ENCODE measurements at places on chromosomes 4 and X.

DNA sequence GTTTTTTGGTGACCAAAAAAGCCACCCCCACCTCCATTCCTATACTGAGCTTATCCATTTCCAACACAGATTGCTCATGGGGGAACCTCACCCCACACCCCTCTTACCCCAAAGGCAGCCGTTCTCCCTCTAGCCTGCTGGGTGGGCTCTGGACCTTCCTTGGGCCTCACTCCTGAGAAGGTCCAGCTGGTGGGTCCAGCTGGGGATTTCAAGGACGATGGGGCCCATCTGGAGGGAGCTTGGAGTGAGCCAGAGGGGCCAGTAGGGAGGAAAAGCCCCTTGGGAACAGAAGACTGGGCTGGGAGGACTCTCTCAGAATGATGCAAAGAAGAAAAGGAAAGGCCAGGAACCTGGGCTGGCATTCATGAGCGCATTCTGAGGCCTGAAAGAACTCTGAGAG lies 42.0 kb upstream of the PJA1 start:
- no peak for DNase-seq

GRCh38 chrX:40644176-40644575 lies 3.2 kb downstream of the CXorf38 start:
- no peak for DNase-seq

DNA sequence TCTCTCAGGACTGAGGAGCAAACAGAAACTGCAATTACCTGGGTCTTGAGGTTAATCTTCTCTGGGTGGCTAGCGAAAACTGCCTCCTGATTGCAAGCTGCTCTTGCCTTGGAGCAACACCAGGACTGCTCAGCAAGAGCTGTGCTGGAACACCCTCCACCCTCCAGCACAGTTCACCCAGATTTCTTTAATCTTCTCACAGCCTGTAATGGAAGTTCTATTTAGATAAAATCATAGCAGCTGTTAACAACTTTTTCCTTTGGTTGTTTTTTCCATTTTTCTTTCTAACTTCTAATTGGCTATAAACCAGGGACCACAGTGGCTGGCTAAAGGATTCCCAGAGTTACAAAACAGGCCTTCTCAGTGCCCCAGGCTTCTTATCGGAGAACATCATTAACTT lies 36.3 kb downstream of the OPHN1 start:
- no peak for DNase-seq

DNA sequence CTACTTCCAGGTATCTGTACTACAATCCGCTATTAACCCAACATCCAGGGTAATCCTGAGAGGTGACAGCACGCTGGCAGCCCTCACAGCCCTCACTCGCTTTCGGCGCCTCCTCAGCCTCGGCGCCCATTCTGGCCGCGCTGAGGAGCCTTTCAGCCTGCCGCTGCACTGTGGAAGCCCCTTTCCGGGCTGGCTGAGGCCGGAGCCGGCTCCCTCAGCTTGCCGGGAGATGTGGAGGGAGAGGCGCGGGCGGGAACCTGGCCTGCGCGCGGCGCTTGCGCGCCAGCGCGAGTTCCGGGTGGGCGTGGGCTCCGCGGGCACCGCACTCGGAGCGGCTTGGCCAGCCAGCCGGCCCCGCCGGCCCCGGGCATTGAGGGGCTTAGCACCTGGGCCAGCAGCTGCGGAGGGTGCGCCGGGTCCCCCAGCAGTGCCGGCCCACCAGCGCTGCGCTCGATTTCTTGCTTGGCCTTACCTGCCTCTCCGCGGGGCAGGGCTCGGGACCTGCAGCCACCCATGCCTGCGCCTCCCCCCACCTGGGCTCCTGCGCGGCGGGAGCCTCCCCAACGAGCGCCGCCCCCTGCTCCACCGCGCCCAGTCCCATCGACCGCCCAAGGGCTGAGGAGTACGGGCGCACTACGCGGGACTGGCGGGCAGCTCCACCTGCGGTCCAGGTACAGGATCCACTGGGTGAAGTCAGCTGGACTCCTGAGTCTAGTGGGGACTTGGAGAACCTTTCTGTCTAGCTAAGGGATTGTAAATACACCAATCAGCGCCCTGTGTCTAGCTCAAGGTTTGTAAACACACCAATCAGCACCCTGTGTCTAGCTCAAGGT lies 87.3 kb downstream of the PRSS12 start:
- no peak for DNase-seq

DNA sequence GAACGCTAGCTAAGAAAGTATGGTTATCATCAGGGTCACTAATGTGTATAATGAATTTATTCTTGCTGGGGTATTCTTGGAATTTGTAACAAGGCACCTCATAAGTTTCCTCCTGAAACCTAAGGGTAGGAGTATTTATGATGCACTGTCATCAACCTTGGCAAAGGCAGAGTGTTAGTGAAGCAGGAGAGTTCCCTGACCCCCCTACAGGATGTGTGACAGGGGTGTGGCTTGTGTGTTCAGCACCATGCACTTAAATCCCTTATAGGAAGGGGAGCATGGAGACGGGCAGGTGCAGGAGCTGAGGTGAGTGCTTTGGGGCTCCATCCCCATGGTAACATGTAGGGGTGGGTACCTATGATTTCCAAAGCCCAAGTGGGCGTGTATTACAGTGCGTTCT lies 237.7 kb downstream of the GALNTL6 start:
- DNase-seq, result no peak

- DNase-seq, result no peak
Measured at GRCh38 chrX:87337267-87337666, 180.3 kb upstream of the KLHL4 start.

DNA sequence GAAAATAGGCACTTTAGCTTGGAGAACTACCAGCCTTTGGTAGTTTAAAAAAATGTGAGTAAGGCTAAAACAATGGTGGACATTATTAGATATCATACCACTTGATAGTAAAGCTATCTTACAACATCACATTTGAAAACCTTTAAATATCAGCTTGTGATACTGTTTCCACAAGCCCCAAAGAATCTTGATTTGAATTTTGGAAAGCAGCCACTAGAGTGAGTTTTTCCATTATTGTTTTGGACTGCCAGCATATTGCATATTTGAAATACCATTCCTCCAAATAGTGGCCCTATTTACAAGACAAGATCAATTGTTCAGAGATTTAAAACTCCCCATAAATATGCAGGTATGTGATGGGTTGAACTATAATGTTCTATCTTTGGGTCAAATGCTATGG lies 303.0 kb upstream of the PRPS2 start:
- DNase-seq, result no peak

DNA sequence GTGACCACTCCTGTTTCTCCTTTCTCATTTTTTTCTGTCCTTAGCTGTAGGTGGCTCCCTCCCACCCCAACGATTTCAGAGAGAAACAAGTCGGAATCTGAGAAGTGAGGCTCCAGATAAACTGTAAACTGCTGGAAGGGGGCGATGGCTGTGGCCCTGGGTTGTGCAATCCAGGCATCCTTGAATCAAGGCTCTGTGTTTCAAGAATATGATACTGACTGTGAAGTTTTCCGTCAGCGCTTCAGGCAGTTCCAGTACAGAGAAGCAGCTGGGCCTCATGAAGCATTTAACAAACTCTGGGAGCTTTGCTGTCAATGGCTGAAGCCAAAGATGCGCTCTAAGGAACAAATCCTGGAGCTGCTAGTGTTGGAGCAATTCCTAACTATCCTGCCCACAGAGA lies 37.7 kb downstream of the ETDC start:
- DNase-seq, result no peak

GRCh38 chr4:139851133-139851532 lies 185.5 kb downstream of the MGST2 start:
- no peak for DNase-seq

GRCh38 chrX:12975670-12975965 lies 708 bp downstream of the TMSB4X start:
- DNase-seq, result no peak

All from CD4-positive, alpha-beta T cell treated with Interleukin-17A for 1 hour (primary cell).